NCI-H526 (cell line): ENCODE measurements at places on chromosomes 3 and 15.

DNA sequence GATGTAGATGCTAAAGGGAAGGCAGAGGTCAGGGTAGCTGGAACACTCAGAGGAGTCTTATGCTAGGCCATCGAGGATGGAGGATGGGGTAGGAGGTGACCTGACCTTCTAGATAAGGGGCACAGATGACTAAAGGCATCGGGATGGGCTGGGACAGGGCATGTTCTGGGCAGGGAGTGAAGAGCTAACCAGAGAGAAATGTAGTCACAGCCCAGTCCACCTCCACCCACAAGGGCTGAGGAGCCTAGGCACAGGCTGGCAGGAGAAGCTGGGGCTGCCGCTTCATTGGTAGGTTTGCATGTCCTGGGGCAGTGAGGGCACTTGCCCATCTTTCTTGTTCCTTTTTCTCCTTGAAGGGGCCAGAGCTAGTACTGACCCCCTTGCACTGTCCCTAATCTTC lies 12.6 kb downstream of the CLK3 start:
- DNase-seq = no peak

DNA sequence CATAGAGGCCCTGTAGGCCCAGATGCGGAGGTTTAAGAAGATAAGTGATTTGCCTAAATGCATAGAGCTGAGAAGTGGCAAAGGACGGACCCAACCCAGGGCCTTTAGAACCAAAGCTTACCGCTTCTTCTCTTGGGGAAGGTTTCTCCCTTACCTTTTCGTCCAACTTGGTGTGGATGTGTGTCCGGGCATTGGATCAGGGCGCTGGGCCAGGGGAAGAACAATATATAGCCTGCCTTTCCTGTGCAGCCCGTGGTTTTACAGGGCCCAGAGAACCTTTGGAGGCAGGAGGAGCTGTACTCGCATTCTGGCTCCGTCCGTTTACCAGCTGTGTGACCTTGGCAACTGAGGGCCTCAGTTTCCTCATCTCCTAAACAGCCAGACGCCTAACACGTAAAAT lies 686 bp upstream of the P3H2 start:
- no peak for DNase-seq

DNA sequence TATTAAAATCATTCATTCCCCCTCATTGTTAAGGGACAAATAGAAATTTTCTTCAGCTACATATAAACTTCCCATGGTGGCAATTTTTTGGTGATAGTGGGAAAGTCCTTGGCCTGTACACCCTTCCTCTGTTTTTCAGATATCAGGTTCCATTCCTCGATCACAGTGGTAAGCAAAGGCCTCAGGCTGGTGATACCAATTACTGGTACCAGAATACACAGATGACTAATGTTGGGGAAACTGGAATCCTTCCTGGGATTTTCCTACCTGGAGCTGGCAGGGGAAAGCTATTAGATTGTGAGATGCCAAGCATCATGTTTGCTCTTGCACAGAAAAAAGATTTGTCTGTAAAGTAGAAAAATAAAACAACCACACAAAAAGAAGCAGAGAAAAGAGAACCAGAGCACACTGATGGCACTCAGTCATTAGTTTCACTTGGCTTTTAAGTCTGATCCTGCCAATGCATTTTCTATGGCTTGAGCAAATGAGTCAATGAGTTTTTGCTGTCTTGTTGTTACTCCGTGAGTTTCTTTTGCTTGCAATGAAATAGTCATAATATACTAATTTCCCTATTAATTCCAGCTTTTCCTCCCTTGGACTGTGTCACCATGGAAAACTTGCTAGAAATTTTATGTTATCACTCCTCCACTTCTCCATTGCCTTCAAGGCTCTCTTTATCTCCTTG lies 795.0 kb downstream of the ROBO1 start:
- no peak for DNase-seq

GRCh38 chr3:46750555-46751038 lies 32.9 kb upstream of the PRSS50 start:
- DNase-seq = no peak

DNA sequence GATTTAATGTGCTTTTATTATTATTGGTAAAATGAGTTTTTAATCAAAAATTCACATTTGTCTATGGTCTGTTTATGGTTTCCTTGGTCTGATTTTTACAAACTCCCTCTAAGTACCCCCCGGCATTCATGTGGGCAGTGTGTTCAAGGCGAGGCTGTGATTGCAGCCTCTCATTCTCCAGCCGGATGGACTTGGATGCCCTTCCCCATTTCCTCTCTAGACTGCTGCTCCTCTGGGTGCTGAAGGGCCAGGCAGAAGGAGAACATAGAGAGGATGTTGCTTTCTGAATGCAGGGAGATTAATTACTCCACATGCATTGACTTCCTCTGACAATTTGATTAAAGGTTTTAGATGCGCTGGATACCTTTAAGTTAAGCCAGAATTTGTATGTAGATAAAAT lies 3.9 kb upstream of the TMC3 start:
- DNase-seq = no peak

DNA sequence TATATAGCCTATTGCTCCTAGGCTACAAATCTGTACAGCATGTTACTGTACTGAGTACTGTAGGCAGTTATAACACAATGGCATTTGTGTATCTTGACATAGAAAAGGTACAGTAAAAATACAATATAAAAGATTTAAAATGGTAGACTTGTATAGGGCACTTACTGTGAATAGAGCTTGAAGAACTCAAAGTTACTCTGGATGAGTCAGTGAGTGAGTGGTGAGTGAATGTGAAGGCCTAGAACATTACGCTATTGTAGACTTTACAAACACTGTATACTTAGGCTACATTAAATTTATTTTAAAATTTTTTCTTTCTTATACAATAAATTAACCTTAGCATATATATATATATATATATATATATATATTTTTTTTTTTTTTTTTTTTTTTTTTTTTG lies 140.0 kb upstream of the UBE2E1 start:
- DNase-seq = no peak

DNA sequence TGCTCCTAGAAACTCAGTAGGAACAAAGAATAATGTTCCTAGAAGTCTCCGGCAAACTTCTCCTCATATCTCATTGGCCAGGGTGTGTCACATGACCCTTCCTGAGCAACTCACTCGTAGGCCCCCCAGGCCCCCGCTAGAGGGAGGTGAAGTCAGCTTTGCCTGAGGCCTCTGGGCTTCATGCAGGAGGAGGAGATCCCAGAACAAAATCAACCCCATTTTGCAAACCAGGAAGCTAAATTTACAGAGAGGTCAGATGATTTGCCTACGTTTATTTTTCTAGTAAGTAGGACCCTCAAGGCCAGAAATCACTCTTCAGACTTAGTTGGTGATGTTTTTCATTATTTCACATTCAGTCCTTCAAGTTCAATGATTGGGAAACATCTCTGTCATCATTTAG lies 99.1 kb downstream of the SSR3 start:
- no peak for DNase-seq

DNA sequence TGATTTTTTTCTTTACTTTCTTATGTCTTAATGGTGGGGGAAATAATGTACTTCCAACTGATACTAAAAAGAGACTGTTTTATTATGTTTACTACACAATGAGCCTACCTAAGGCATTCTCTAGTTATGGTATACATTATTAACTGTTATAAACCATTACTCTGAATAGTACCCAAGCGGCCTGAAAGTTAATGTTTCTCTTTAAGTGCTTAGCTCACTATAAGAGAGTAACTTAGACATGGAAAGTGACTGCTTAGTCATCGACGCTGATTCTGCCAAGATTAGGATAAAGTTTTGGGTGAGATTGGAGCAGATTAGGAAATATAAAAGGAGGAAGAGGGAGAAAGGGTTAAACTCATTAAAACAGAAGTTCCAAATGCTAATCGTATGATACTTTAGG lies 365.0 kb downstream of the NLGN1 start:
- no peak for DNase-seq

- DNase-seq = no peak
Observed at GRCh38 chr3:64848822-64849221, 161.0 kb upstream of the ADAMTS9 start.

- DNase-seq = no peak
Observed at GRCh38 chr15:75058127-75058905, 34.9 kb downstream of the PPCDC start.

DNA sequence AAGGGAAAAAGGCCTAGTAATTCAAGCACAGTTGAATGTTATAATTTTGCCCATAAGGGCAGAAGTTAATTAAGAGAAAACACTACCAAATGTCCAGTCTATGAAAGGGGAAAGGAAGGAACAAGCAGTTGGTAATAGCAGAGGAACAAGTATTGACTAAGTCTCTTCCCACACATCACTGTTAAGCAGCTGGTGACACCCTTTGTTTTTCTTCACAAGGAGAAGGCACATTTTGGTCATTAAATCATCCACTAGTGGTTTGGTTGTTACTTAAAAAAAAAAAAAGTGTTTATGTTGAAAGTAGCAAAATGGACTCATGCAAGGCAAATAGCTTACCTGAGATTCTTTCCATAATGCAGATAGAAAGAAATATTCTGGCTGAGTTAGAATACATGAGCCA lies 321.4 kb upstream of the NECTIN3 start:
- DNase-seq = no peak

GRCh38 chr3:140128631-140129030 lies 193.6 kb downstream of the CLSTN2 start:
- DNase-seq = peak; percentile 89

DNA sequence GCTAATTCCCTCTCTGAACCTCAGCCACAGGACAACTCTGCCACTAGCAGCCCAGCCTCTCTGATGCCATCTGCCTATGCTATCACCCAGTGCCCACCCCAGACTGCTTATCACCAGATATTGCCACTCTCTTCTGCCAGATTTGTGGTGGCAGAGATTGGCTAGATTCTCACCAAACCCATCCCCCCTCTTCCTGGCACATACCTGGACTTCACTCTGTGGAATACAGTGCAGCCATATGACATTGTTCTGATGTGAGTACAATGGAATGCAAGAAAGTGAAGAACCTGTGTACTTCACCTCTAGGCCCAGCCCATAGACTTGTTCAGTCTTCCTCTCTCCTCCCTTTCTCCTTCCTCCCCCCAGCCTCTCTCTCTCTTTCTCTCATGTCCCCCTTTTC lies 46.9 kb upstream of the NTRK3 start:
- no peak for DNase-seq

GRCh38 chr3:28645149-28645548 lies 296.5 kb upstream of the AZI2 start:
- no peak for DNase-seq

DNA sequence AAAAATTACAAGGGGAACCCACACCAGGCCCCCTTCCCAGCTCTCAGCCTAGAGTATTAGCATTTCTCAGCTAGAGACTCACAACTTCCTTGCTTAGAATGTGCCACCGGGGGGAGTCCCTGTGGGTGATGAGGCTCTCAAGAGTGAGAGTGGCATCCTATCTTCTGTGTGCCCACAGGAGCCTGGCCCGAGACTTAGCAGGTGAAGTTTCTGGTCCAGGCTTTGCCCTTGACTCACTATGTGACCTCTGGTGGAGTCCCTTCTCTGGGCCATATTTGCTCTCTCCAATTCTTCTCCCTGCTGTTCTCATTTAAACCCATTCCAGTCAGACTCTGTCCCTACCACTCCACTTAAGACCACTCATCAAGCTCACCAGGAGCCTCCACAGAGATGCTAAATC lies 18.1 kb downstream of the CLK3 start:
- DNase-seq = no peak

- DNase-seq = no peak
Observed at GRCh38 chr15:94592495-94592894, 361.1 kb downstream of the MCTP2 start.

GRCh38 chr15:95826412-95827195 lies 503.9 kb upstream of the NR2F2 start:
- DNase-seq = peak; percentile 42

- no peak for DNase-seq
Observed at GRCh38 chr3:63779227-63779626, 39.9 kb upstream of the C3orf49 start.

DNA sequence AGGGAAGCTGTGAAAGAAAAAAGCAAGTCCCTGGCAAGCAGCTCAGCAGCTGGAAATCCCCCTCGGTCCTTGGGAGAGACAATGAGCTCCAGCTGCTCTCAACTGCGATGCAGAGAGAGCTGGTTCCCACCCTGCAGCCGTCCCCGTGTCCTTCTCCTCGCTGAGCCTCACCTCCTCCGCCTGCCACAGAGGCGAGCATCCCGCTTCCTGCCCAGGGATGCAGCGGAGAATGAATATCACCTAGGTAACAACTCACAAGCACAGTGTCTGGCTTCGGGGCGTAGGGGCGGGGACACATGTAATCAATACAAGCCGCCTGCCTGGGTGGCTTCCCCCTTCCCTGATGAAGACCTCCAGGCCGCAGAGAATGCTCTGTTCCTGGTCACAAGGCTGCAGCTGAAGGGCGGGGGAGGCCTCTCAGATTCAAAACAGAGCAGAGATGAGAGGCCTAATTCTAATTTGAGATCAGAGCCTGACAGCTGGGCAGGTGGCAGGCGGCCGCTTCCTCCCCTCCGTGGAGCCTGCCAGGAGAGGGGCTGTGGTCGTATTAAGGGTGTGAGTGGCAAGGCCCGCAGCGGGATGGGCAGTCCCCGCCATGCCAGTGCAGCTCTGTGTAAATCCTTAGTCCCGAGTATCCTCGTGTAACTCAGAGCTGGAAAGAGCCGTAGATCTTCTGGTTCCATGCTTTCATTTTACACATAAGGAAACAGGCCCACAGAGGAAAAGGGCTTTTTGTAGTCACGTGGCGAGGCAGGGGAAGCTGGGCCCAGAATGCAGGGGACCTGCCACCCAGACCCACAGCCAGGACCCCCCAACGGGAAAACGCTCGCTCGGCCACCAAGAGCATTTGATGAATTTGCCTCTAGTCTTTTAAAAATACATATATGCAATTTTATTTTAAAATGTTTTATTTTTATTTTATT lies 24.3 kb downstream of the ZDHHC19 start:
- peak; percentile 78 for DNase-seq

DNA sequence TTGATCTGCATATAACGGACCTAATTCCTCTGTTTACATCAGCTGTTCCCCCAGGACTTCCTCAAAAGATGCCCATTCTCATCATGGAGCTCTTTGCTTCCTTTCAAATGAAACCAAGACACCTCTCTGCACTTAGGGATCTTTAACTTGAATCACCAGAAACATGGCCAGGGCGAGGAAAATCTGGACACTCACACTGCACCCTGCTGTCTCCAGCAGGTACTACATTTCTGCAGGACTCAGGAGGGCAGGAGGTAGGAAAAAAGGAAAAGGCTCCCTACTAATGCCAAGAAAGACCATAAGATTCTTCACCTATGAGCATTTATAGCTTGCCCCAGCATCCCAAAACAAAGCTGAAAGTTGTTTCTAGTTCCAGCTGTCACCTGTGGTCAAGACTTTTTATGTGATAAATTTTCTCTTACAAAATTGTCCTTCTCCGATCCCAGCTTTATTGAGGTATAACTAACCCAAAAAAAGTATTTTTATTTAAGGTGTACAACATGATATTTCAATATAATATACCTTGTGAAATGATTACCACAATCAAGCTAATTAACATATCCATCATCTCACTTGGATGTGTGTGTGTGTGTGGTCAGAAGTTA lies 87.3 kb upstream of the C15orf61 start:
- peak; percentile 73 for DNase-seq

DNA sequence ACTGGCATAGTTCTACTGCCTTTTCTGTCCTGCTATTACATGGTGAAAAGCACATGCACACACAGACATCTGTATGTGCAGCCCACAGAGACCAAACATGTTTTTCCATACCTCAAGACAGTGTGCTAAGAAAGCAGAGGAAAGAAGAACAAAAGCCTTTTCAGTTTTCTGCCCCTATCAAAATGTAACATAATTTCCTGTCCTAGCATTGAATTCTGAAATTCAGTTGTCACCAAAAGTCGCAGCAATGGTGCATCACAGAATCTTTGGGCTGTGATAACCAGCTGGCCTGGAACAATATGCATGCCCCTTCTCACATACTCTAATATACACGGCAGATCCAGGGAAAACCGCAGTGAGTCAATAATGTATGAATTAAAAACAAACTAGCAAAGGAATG lies 153.8 kb upstream of the RAP2B start:
- DNase-seq = no peak
